Activated T-cell treated with anti-CD3 and anti-CD28 coated beads, Interleukin-2, amount 50 U/mL, for 24 hours (primary cell): ENCODE measurements at places on chromosomes 1 and 21.

GRCh38 chr1:171739656-171740055 is 2.2 kb downstream of the VAMP4 start:
- no peak for DNase-seq

- DNase-seq: no peak
Observed at GRCh38 chr1:203045821-203046594, 19.7 kb downstream of the PPFIA4 start.

DNA sequence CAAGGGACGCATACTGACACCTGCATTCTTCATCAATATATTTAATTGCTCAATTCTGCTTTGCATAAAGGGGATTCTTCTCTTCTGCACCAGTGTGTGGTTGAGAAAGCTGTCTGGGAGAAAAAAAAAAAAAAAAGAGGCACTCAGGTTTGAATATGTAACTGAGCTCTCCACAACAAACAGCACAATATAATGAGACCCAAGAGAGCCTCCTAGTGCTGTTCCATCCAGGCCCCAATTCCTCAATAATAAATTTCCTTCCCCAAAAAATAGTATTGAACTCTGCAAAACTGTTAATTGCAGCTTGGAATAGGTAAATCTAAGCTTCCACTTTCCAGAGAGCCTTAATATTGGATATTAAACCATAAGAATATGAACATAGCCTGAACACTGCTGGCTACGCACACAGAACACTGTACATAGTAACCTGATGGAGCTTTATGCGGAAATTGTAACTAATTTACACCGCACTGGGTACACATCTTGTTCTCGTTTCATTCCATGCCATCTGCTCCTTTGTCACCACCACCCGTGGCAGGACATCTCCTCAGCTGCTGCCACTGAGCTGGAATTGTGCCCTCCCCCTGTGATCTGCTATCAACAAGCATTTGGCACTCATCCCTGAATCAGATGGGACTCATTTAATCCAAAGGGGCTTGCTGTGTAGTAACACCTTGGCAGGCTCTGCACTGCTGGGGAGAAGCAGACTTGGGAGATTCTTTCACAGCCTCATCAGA is 272.0 kb downstream of the HHIPL2 start:
- no peak for DNase-seq

- no peak for DNase-seq
Observed at GRCh38 chr1:55331351-55331750, 116.2 kb upstream of the USP24 start.

DNA sequence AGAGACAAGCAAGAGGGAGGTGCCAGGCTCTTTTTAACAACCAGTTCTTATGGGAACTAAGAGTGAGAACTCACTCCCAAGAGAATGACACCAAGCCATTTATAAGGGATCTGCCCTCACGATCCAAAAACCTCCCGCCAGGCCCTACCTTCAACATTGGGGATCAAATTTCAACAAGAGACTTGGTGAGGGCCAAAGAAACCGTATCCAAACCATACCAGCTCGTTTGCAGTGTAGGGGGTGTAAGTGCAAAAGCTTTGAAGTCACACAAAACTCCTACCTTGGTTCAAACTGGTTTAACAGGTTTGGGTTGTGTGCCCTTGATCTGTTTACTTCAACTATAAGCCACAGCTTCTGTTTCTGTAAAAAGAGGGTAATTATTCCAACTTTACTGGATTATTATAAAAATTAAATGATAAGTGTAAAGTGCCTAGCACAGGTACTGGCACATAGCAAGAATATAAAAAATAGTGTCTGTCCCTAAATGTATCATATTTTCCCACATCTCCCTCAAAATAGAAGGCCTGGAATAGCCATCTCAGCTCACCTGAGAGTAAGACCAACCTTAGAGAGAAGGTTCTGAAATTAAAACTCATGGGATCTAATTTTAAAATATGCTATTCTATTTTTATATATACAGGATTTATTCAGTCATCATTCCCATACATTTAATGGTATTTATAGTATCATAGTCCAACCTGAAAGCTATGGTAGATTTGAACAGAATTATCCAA is 7.0 kb upstream of the USP25 start:
- no peak for DNase-seq

DNA sequence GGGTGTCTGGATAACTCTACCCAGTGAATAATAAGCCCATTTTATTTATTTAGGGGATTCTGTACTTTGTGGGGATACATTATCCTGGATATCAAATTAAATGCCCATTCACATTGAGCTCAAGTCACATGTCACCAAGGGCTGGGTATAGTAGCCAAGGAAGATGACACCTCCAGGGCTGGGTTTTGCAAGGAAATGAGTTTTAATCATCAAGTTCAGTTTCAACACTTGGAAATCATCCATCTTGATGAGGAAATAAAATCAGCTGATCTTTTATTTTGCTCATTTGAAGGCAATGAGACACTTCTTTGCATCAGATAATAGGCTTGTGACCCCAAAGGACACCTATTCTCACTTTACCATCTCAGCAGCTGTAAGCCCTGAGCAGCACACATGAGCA is 80.0 kb upstream of the TNR start:
- no peak for DNase-seq

GRCh38 chr1:193589597-193590040 is 403.2 kb upstream of the B3GALT2 start:
- no peak for DNase-seq

DNA sequence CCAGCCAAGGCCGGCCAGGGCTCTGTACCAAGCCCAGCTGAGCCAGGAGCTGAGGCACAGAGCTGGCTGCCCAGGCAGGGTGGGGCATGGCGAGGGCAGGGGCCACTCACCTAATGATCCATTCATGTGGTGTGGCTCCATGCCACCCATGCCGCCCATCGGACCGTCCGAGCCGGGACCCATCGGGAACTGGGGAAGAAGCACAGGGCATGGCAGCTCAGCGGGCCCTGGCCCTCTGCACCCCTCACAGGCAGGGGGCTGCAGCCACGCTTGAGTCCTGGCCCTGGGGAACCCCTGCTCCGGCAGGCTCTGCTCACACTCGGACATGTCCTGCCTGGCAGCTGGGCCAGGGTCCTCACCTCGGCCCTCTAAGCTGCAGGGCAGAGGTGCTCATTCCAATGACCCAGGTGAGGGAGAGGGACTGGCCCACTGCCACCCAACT is 28.7 kb downstream of the MRPL37 start:
- no peak for DNase-seq

DNA sequence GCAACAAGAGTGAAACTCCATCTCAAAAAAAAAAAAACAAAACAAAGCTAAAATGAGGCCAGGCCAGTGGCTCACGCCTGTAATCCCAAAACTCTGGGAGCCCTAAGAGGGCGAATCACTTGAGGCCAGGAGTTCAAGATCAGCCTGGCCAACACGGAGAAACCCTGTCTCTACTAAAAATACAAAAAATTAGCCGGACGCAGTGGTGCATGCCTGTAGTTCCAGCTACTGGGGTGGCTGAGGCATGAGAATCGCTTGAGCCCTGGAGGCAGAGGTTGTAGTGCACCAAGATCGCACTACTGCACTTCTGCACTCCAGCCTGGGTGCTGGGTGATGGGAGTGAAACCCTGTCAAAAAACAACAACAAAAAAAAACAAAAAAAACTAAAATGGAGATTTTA is 191.2 kb upstream of the SGIP1 start:
- DNase-seq: no peak

DNA sequence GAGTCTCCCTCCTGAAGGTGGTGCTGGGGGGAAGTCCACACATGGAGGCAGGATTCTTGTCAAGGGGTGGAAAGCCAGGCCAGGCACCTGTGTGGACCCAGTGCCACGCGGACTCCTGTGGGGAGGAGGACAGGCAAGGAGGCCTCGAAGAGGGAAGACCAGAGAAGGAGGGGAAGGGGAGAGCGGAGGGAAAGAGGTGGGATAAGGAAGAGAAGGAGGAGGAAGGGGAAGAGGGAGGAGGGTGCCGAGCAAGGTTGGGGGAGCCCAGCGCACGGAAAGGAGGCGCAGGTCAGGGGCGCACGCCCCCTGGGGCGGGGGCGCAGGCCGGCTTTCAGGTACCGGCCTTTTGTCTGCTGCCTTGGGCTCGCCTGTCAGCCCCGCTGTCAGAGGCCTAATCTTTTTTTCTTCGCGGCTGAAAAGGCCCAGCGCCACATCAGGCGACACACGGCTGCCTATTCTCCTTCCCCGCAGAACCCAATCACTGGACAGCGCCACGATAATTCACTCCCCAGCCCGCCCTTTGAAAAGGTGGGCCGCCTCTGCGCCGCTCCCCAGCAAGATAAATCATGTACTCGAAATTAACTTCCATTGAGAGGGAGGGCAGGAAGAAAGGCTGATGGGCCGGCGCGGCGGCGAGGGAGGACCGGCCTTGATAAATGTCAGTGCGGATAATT is 42.5 kb downstream of the PRDM16 start:
- no peak for DNase-seq

DNA sequence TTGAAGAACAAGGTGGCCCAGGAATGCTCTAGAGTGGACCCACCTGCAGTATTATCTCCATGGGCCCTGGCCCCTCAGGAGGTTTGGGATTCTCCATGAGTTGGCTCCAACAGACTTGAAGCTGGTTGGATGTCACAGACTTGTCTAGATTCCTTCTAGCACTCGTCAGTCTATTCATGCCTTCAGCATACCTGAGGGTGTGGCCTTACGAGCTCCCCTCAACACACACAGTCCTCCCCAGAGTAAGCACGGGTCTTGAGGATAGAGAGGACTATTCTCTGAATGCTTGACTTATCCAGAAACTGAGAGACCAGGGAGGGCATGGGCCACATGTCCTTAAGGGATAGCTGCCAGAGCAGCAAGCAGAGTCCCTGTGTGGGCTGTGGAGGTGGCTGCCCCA is 45.9 kb upstream of the COL6A1 start:
- no peak for DNase-seq

DNA sequence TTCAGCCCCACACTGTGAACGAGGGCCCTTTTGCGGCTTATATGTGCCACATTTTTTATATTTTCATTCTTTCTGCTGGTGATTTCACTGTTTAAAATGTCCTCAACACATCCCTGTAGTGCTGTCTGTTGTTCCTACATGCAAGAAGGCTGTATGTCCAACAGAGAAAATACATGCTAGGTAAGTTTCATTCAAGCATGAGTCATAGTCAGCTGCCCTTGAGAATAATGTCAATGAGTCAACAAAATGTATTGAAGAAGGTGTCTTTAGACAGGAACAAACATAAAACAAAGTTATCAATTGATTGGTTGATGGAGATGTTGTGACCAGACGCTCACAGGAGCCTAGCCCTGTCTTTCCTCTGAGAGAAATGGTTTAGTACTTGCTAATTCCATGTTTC is 553.4 kb downstream of the PLPP3 start:
- no peak for DNase-seq

- no peak for DNase-seq
Observed at GRCh38 chr1:91795591-91796389, 90.2 kb downstream of the TGFBR3 start.

DNA sequence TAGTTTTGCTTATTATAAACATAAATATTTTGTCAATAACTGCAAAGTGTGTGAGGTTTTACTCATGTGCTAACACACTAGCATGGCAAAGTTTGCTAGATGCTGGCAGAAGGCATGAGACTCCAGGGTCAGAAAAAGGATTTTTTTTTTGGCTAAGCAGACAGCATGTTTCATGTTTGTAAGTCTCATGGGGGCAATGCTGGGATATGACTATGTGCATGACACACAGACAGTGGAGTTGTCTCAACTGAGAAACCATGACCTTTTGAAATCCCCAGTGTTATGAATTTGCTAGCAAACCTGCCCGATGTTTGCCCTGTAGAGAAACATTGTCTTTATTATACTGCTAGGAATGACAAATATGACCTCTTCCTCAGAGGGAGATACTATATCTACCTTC is 448.2 kb downstream of the BRINP3 start:
- DNase-seq: no peak

DNA sequence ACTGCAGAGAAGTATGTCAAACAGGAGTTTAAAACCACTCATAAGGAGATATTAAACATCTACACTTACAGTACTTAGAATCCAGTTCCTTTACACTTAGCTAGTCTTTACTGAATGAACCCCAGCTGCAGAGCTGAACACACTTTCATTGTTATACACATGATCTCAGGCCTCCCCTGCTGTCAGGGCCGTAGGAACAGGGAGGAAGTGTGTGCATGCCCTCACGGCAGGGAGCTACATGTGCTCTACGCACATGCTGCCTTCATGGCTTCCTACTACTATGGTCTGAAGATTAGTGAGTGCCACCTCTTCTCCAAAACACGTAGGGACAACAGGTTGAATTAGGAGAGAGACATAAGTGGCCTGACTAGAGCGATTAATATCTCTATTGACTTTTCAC is 191.5 kb downstream of the SIPA1L2 start:
- DNase-seq: no peak

- no peak for DNase-seq
Observed at GRCh38 chr1:171343727-171344472, 29.9 kb downstream of the FMO4 start.

- no peak for DNase-seq
Observed at GRCh38 chr1:156308078-156308477, 9.0 kb upstream of the VHLL start.

DNA sequence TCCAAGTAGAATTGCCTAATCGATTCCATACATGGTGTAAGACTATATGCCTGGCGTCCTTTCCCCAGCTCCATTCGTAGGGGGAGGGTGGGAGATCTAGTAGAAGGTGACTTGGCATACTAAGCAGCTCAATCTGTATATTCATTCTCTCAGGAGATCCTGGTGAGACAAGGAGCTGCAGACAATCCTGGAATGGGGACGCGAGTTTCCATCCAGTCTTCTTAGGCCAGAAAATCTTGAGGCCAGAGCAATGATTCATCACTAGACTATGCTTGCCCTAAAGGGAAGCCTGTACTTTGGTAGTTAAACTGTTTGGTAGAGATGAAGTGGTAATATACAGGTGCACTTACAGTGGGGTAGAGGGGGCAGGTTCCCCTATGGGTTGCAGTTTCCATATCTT is 468.7 kb downstream of the ADGRL2 start:
- no peak for DNase-seq

DNA sequence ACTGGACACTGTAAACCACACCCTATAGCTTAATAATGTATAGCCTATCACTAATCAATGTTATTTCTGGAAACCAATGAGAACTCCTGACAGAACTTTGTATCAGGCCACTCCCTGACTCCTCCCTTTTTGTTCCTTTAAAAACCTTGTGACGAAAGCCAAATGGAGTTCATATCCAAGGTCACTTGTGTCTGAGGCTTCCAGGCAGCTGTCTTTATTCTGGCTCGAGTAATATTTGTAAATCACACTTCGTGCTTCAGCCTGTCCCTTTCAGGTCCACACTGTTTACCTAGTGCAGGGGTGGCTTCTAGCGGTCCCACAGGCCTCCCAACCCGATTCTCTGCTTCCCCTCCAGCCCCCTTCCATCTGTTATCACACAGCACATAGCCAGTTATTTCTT is 16.2 kb upstream of the CAPN9 start:
- DNase-seq: no peak

DNA sequence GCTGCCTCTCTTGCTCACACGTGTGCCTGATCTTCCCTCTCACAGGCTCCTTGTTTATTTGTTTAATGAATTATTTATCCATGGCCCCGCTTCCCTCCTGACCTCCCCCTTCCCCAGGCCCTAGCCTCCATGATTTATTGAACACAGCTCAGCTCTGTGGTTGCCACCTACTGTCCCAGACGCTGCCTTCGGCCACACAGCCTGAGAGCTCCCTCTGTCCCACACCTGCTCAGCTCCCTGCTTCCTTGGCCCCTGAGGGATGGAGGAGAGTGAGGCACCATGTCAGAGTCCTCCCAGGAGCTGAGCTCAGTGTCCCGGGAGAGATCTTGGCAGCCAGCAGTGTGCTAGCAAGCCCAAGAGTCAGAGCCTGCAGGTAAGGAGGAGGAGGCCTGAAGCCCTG is 3.1 kb upstream of the EFNA3 start:
- DNase-seq: no peak
